ENCODE measurements at places on chromosomes 1 and 21.

GRCh38 chr1:59776960-59777852 lies 37.5 kb upstream of the HOOK1 start:
- no peaks in the 10 kb centered on the region for H3K4me1 ChIP-seq
- H3K27me3 ChIP-seq, result peaks cover 4% of the 10 kb centered on the region
- H3K36me3 ChIP-seq, result no peaks in the 10 kb centered on the region

DNA sequence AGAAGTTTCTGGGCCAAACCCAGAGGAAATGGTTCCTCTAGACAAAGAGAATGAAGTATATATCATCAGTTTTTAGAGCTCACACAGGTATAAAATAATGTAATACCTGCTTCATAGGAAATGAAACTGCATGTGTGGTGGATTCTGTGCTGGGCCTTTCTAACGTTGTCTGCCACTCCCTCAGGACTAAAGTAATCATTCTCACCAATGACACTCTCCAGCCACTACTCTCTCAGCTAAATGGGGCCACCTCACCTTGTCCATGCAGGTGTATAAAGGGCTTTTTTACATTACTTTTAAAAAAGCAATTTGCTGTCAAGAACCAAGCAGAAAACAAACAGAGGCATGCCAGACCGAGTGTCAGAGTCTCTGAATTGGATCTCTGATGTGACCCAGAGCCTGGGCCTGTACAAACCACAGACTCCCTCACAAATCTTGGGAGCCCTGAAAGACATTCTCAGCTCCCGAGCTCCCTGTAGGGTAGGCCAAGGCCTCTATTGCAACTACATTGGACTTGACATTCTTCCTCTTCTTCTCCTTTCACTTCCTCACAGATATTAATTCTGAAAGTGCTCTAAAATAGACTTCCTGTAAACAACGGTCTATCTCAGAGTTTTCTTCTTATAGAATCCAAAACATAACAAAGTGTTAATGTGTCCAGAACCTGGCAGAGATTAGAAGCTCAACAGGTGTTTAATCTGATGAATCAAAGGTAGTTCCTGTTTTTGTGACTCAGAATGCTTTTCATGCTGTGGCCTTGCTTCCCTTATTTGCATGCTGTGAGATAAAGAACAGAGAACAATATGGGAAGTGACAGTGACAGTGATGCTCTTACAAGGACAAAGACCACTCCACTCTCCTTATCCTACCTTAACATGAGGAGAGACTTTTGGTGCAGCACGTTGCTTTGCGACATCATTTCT lies 8.6 kb downstream of the AIM2 start:
- peak overlapping the region; percentile 2 for H3K4me3 ChIP-seq
- DNase-seq, result no peak
- peaks cover under 1% of the 10 kb centered on the region for H3K36me3 ChIP-seq
- no peaks in the 10 kb centered on the region for H3K27me3 ChIP-seq

DNA sequence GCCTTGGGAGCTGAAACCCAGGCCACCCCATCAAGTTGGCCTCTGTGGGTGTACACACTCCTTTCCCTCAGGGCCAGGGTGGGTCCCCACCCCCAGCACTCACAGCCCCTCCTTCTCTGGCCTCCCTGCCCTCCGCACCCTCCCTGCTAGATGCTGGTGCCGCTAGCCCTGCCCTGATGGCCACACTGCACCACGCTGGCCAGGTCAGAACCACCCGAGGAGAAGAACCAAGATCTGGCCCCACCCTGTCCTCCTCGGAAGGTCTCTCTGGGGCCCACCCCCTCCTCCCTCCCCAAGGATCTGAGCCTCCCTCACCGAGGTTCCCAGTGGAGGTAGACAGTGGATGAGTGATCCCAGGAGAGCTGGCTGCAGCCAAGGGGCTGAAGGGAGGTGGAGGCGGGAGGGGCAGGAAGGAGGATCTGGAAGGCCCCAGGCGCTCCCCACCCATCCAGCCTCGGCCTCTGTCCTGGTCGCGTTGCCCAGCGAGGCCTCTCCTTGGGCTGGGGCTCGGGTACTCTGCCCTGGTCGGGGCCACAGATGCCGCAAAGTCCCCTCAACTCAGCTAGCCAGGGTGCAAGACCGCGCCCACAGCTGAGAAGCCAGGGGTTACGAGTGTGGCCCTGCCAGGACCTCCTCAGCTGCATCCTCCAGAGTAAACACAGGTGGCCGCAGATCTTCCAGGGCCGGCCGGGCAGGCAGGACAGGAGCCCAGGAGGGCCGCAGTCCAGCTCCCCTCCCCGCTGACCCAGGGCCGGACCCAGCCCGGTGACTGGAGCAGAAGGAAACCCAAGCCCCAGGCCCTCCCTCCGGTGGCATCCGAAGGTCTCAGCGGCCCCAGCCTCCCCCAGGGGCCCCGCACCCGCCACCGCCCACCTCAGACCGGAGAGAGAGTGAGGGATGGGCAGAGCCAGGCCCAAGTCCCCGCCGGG lies 5.2 kb downstream of the B3GALT6 start:
- H3K4me1 ChIP-seq, result peaks cover 22% of the 10 kb centered on the region
- no peak overlapping the region for H3K4me3 ChIP-seq
- H3K36me3 ChIP-seq, result peaks cover 10% of the 10 kb centered on the region
- peaks cover 2% of the 10 kb centered on the region for H3K27me3 ChIP-seq

DNA sequence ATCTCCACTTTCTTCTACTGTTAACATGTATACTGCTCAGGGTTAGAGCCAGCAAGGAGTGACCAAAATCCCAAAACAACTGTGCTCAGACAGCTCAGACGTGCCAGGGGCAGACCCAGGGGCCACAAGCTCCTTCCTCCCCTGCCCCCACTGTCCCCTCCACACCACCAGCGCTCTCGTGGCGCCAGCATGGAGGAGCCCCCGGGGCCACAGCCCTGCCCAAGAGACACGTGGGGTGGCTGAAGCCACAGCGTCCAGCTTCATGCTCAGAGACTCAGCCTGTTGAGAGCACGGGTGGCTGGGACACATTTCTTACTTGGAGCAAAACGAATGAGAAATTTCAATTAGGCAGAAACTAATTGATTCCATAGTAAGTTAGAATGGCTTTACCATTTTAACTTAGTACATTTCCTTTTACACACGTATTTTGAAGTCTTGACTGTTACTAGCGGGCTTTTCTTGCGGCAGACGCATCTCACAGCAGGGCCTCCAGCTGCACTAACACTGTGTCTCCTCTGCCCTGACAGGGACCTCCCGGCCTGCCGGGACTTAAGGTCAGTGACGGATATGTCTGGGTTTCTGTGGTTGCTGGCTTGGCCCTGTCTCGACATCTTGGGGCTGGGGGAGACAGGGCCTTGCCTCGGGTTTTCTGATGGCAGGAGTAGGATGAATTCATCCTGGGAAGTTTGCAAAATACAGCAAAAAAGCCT lies 54.2 kb downstream of the SLC19A1 start:
- H3K27me3 ChIP-seq, result no peaks in the 10 kb centered on the region
- DNase-seq, result no peak
- no peak overlapping the region for H3K27ac ChIP-seq
- H3K4me1 ChIP-seq, result peaks cover 26% of the 10 kb centered on the region
- H3K36me3 ChIP-seq, result no peaks in the 10 kb centered on the region

- no peak overlapping the region for H3K27ac ChIP-seq
- no peak overlapping the region for H3K4me3 ChIP-seq
- H3K36me3 ChIP-seq, result no peaks in the 10 kb centered on the region
- peak; percentile 63 for DNase-seq
- no peaks in the 10 kb centered on the region for H3K27me3 ChIP-seq
These were observed 14.4 kb downstream of the SLC5A9 start for GRCh38 chr1:48236716-48237470.

- H3K27ac ChIP-seq, result no peak overlapping the region
- H3K36me3 ChIP-seq, result no peaks in the 10 kb centered on the region
- DNase-seq, result no peak
- no peaks in the 10 kb centered on the region for H3K4me1 ChIP-seq
- no peak overlapping the region for H3K4me3 ChIP-seq
These were observed 398.2 kb upstream of the RGS18 start for GRCh38 chr1:191760016-191760415.

GRCh38 chr1:25184001-25184762 lies 48.1 kb downstream of the SYF2 start:
- H3K27me3 ChIP-seq, result no peaks in the 10 kb centered on the region
- no peak overlapping the region for H3K4me3 ChIP-seq
- no peaks in the 10 kb centered on the region for H3K36me3 ChIP-seq

DNA sequence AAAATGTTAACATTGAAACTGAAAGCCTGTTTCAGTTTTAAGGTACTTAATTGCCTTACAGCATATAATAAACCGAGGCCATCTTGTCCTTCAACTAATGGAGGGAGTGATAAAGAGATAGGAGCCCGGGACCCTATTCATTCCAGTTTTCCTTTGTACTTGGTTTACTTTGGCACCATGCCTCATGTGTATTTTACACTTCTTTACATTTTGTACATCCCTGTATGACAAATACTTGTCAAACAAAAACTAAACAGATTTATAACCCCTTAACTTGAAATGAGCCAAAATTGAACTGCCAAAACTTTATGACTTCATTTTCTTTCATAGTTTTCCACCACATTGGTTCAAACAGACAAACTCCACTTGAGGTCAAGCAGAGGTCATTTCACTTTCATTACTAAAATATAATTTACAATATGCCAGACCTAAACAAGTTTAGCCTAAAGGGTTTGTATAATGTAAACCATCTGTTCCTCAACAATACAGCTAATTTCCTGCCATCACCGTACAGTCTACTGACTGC lies 30.9 kb upstream of the UBE2U start:
- no peak overlapping the region for H3K4me3 ChIP-seq
- H3K27ac ChIP-seq, result no peak overlapping the region
- no peak for DNase-seq
- no peaks in the 10 kb centered on the region for H3K4me1 ChIP-seq

DNA sequence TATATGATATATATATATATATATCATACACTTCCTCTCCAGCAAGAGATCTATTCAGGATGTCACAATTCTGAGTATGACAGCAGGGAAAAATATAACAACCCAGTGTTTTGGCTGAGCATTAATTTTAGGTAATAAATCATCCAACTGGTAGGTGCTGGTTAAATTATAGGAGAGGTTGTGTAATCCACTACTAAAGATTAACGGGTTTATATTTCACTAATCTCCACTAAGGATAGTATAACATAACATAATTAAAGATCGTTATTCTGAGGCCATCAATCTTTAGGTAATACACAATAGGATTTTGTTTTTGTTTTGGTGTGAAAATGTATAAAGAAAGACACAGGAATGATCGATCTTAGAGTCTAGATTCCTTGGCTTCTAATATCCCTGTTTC lies 102.2 kb downstream of the COQ8A start:
- H3K27ac ChIP-seq, result no peak overlapping the region
- no peaks in the 10 kb centered on the region for H3K27me3 ChIP-seq
- H3K36me3 ChIP-seq, result no peaks in the 10 kb centered on the region
- DNase-seq, result no peak
- no peak overlapping the region for H3K4me3 ChIP-seq
- H3K4me1 ChIP-seq, result no peaks in the 10 kb centered on the region

DNA sequence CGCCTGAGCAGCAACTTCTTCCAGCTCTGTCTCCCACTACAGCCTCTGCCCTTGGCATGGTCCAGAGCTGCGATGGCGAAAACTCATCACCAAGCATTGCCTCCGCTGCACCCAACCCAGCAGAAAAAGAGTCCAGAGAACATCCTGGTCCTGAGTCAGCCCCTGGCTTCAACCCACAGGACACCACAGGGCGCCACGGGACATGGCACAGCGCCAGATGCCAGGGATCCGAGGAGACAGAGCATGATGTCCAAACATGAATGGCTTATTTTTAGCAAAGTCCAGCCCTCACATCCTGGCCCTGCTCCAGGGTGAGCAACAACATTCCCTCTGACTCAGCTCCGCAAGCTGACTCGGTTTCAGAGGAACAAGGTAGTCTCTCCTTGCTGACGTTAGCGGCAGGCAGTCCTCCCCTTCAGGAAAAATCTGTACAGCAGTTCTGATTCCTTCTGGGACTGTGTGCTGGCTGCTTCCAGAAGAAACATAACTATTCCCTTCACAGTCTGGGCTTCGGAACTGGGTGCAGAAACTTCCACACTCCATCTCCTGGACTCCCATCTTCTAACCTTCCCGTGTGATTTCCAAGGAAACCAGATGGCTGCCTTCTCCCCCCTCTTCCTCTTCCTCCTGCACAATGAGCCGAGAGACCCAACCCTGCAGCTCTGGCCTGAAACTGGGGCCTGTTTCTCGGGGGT lies 131.3 kb downstream of the TOMM20 start:
- no peak overlapping the region for H3K4me3 ChIP-seq
- H3K27ac ChIP-seq, result no peak overlapping the region
- no peak for DNase-seq
- no peaks in the 10 kb centered on the region for H3K36me3 ChIP-seq
- peaks cover 4% of the 10 kb centered on the region for H3K4me1 ChIP-seq

- no peak overlapping the region for H3K27ac ChIP-seq
- H3K4me1 ChIP-seq, result peaks cover 21% of the 10 kb centered on the region
- no peaks in the 10 kb centered on the region for H3K27me3 ChIP-seq
- peak; percentile 77 for DNase-seq
- no peaks in the 10 kb centered on the region for H3K36me3 ChIP-seq
- H3K4me3 ChIP-seq, result no peak overlapping the region
These were observed 9.2 kb upstream of the TTC22 start for GRCh38 chr1:54810153-54810942.

DNA sequence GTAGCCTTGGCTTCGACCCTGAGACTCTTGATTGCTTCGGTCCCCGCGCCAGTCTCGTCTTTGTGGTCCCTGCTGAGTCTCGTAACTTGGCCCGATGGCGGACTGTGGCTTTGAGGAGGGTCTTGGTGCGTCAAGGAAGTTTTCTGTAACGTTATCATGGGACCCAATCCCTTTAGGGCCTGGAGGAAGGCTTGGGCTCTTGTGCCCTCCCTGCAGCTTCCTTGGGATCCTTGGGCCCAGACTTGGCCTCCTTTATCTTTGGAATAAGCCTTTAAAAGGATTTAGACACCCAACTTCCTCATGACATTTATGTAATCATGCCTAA lies 371 bp downstream of the ZMPSTE24 start:
- H3K4me1 ChIP-seq, result peaks cover 27% of the 10 kb centered on the region
- H3K36me3 ChIP-seq, result peaks cover 32% of the 10 kb centered on the region
- peak overlapping the region; percentile 58 for H3K27ac ChIP-seq
- H3K4me3 ChIP-seq, result peak overlapping the region; percentile 86
- H3K27me3 ChIP-seq, result no peaks in the 10 kb centered on the region
- DNase-seq, result no peak

DNA sequence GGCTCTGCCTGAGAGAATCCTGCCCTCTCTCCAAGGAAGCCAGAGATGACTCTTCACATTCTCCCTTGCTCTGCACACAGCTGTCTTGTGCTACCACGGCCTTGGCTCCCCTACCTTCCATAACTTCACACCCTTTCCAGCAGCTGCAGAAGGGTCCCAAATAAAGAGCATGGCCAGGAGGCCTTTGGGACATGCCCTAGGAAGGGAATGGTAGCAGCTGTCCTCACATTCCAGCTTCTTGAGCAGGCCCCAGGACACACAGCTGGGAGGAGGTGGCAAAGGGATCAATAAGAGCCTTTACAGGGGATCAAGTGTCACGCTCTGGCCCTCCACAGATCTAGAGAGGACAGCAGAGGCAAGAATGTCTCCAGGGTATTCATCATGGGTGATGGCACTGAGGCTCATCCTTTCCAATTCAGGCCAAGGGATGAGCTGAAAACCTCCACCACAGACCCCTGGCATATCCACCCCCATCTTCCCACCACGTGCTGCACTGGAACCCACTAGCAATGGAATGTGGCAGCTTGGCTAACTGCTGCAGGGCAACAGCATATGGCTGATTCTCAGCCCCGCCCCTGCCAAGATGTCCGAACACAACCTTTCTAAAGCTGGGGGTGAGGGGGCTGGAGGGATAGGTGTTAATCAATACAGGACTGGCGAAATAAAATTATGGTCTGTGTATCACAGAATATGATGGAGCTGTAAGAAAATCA lies 17.8 kb upstream of the RAB29 start:
- H3K4me1 ChIP-seq, result no peaks in the 10 kb centered on the region
- no peak overlapping the region for H3K4me3 ChIP-seq
- H3K27ac ChIP-seq, result no peak overlapping the region
- DNase-seq, result no peak
- H3K36me3 ChIP-seq, result peaks cover 67% of the 10 kb centered on the region
- no peaks in the 10 kb centered on the region for H3K27me3 ChIP-seq
